ENCODE measurements at places on chromosomes 7 and 10.

DNA sequence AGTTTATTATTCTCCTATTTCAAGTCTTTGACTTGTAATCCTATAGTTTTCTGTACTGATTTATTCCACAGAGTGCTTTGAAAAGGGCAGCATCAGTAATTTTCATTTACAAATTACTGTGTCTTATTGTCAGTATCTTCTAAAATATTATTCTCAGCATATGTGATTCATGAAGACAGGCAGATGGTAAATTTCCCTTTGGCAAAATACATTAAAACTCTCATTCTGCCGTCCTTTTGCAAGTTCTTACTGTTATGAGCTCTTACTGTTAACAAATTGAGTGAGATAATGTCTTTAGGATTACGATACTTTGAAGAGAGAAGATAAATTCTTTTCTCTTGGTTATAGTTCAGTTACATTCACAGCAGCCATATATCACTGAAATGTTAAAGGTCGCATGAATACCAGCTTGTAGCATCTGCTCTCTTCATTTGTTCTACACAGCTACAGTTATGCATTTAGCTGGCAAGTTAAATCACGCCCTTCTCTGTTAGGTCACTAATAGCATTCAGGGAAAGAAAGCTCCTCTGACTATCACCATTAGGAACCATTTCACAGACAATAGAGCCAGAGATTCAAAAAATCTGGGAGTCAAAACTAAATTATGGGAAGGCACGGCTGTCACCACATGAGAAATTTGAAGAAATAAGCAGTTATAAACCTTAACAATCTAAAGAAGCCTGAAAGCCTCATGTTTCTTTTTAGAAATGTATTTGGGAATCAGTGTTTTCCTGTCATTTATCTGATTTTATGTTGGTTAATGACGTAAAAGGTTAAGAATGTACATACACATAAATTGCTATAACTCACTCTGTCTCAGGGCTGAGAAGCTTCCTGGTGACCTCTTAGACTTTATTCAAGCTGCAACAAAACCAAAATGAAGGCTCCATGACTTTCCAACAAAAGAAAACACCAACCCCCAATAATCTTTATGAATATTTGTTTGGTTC lies 109.6 kb upstream of the SP4 start:
- DNase-seq = no peak

DNA sequence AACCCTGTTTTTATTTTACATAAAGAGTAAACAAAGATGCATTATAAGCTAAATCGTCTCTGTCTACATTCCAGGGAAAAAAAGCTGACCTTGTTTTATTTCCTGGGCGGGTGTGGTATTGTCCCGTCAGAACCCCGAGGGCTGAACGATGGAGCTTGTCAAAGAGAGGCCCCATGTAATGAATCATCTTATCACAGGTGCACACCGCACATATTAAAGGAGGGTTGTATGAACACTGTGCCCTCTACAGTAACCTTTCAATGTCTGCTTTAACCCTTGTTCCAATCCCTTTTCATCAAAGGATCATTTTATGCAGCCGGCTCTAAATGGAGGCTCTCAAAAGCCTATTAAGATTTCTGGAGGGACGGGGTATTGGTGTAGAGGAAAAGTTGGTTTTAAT lies 158.5 kb upstream of the YAE1 start:
- DNase-seq = no peak

GRCh38 chr10:48333856-48334255 lies 27.4 kb downstream of the MAPK8 start:
- no peak for DNase-seq

DNA sequence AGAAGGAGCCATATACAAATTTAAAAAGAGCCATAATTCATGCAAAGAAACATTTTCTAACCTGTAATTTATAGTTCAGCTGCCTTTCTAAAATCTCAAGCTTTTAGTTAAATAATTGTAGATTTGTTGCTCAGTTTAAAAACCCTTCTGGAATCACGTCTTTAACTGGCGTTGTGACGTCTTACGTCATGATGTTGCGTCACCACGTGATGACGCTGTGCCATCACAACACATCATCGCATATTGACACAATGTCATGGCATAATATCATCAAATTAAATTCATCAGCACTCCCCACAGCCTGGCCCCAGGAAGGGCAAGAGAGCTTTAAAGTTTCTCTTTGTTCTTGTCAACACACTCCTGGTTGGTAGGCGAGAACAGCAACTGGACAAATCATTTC lies 194.8 kb downstream of the GRM8 start:
- no peak for DNase-seq

DNA sequence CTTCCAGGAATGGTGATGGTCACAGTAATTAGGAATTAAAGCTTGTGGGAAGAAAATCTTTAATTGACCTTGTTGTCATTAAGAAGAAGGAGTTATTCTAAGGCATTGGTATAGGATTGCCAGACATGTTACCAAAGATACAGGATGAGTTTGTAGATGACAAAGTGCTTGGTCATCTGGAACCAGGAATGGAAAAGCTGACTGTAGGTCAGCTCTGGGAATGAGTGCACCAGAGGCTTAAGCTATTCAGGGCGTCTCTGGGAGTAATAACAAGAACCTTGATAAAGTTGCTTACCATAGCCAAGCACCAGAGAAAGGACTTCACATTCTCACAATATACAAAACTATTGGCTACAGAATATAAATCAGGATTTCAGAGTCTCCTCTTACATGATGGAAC lies 89.0 kb downstream of the PHTF2 start:
- DNase-seq = no peak

- DNase-seq = no peak
Measured at GRCh38 chr10:89206402-89207180, 526 bp downstream of the CH25H start.

DNA sequence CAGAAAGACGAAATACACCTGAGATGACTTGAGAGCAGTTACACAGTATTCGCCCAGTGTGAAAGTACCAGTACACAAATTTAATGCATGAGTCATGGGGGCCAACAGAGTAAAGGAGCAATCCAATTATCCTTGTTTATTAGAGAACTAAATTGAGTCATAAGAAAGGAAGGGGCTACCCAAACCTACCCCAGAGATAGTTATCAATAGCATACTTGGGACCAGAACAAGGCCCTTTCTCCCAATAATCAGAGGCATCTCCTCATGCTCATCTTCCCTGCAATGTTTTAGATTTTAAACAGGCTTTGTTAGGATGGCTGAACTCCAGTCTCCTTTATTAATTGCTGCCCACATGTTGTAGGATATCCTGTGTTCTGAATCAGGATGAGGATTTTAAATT lies 239.7 kb upstream of the LRGUK start:
- DNase-seq = no peak

GRCh38 chr10:14772399-14772798 lies 2.3 kb downstream of the FAM107B start:
- no peak for DNase-seq

DNA sequence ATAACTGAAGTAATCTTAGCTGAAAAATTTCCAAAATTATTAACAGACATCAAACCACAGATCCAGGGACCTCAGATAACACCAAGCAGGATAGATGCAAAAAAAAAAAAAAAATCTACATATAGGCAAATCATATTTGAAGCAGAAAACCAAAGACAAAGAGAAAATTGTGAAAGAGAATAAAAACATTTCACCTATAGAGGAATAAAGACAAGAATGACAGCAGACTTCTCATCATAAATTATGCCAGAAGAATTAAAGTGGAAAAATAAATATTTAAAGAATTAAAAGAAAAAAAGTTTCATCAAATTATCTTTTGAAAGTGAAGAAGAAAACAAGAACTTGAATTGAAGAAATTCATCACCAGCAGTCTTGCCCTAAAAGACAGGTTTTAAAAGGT lies 467.5 kb downstream of the GPAM start:
- no peak for DNase-seq
